ENCODE measurements at places on chromosomes 12 and 14.
A peak's percentile ranks its signal among the peaks of the same experiment; 100 is the strongest.

- DNase-seq = no peak
Measured at GRCh38 chr12:114479831-114480230, 73.9 kb upstream of the TBX5 start.

GRCh38 chr12:74847169-74847568, 309.5 kb downstream of the ATXN7L3B start:
- no peak for DNase-seq

DNA sequence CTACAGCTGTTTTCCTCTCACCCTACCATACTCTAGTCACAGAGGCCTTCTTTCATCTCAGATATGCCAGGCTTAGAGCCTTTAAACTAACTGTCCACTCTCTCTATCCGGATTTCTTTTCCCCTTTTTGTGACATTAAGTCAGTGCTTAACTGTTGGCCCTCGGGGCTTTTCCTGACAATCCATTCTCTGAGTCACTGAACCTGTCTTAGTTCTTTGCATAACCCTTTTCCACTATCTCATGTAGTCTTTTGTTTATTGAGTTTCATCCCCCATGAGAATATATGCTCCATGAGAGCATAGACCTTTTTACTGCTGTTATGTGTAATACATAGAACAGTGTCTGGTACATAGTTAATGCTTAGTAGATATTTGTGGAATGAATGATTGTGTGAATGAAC, 68.7 kb downstream of the PLEKHA5 start:
- no peak for DNase-seq

DNA sequence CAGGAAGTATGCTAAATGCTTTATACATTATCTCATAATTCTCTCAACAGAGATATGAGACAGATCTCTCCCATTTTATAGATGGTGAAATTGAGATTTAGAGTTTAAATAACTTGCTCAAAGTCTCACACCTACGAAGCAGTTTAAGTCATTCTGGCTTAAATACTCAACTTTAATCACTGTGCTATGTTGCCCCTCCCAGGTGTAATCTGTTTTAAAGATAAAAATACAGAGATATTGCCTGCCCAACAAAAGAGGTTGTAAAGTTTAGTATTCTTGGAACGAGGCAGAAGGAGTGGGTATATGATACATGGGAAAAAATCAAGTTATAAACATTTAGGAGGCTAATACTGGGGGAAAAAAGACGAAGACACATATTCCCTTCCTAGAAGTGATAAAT, 156.8 kb upstream of the LRIG3 start:
- DNase-seq = no peak

DNA sequence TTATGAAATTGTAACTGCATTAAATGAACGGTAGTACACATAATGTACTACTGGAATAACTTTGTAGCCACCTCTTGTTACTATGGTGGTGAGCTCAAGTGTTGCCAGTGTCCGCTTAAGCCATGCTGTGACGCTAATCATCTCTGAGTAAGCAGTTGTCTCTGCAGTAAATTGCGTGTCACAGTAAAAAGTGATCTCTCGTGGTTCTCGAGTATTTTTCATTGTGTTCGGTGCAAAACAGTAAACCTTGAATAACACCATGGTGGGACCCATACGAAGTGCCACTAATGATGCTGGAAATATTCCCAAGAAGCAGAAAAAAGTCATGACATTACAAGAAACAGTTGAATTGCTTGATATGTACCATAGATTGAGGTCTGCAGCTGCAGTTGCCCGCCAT, 524.8 kb downstream of the SOX5 start:
- no peak for DNase-seq

DNA sequence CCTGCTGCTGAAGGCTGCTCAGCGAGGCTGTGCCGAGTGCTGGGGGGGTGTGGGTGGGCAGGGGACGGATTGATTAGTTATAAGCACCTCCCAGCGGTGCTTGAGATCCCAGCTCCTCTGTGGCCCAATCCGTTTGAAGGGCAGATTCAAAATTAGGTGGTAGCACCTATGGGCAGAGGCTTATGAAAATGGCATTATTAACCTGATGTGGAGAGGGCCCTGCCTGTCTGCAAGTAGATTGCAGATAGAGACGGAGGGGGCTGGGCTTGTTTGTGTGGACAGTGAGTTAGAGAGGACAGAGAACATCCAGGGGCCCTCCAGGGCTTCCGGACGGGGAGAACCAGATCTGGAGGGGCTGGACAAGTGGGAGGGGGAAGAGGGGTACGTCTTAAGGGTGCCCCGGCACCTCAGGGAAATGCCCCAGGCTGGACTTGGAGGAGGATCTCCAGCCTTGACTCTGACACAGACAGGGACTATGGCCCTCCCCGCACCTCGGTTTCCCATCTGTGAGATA, at the start of gene RTL1:
Gene RTL1 (minus strand): TSS at position 51 of the 514 bp plus-strand sequence. CDS start 18,934 bp downstream, outside the sequence.
- no peak for DNase-seq

GRCh38 chr14:77339407-77339806, 18.6 kb downstream of the GSTZ1 start:
- DNase-seq = no peak

DNA sequence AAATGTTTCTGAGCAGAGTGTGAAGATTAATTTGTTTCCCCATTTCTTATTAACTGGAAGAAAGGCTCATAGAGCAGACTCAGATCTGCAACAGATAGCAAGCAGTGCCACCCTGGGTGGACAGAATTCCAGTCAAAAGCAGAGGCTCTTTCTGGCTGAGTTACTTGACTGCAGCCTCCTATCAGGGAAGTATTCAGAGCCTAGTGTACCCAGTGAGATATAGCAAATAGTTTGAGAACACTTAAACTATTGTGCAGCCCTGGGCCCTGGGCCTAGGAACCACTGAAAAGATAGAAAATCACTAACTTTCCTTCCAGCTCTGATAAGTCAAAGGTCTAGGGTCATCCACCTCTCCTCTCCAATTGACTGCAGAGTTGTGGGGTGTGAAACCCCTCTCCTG, 11.2 kb upstream of the AQP2 start:
- no peak for DNase-seq

DNA sequence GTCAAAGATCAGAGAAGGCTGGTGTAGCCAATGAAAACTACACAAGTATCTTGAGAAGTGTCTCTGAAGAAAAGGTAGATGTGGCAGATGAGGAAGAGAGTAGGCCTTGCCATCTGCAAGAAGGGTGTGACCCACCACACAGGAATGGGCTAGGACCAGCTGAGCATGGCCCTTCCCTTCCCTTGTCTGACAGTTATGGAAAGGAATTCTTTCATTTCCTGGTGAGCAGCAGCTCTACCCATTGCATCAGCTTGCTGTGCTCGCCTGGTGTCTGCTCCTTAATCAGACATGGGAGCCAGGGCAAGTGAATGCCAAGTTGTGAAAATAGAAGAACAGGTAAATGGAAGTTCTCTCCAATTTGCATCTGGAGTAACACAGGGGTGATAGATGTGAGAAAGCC, 145.2 kb upstream of the KRR1 start:
- no peak for DNase-seq

GRCh38 chr14:65173973-65174693, 71.8 kb upstream of the MAX start:
- DNase-seq = no peak

GRCh38 chr12:51270067-51270950, at the start of gene SMAGP:
TSS of gene SMAGP (minus strand) at chr12:51270415. CDS start at chr12:51269278, 1,137 bp downstream.
- no peak for DNase-seq

GRCh38 chr12:6914246-6914946, at the start of gene ENO2:
TSS of gene ENO2 (plus strand) at chr12:6914580. CDS start at chr12:6915833, 1,253 bp downstream.
- DNase-seq = peak; percentile 68

- no peak for DNase-seq
Measured at GRCh38 chr12:124520907-124521306, 46.5 kb downstream of the NCOR2 start.

Data from CD14-positive monocyte (primary cell).